ENCODE measurements at places on chromosomes 1 and 21.

GRCh38 chr1:225470211-225471108 is 42.6 kb upstream of the LBR start:
- no peak for DNase-seq

DNA sequence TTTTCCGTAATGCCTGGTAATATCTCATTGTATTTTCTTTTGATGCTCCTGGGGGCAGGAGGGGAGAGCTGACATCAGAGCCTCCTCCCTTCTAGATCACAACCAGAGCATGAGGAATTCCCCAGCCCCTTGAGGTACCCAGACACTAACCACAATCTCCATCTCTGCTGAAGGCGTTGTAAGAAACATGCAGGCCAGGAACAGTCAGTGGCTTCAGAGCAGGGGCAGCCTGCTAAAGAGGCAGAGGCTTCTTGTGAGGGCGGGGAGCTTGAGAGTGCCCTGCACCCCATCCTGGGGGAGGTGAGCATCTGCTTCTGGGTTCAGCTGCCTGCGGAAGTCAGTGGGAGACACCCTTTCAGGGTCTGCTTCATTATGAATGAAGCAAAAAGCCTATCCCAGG is 19.0 kb downstream of the MAPKAPK2 start:
- no peak for DNase-seq

DNA sequence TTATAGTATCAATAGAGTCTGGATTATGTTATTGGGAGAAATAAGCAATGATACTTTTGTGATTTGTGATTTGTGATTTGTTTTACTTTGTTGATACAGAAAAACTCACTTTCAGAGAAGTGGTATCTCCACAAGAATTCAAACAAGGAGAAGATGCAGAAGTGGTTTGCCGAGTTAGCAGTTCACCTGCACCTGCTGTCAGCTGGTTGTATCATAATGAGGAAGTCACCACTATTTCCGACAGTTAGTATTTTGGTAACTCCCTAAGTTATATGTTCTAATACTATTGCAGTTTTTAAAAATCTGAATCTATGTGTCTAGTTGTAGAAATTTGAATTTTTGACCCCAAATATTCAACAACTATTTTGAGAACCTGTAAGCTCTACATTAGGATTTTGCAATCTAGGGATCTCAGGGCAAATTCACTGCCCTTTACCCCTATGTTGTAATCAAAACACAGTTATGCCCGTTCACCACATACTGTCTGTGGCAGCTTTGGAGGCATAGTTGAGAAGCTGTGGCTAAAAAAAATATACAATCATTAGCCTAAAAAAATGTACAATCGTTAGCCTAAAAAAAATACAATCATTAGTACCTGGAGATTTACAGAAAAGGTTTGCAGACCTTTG is 288.1 kb downstream of the NCAM2 start:
- DNase-seq: no peak

- DNase-seq: no peak
Observed at GRCh38 chr1:1779320-1779675, 1.0 kb upstream of the NADK start.

- DNase-seq: no peak
Observed at GRCh38 chr21:36089946-36090345, 20.1 kb downstream of the CBR1 start.

DNA sequence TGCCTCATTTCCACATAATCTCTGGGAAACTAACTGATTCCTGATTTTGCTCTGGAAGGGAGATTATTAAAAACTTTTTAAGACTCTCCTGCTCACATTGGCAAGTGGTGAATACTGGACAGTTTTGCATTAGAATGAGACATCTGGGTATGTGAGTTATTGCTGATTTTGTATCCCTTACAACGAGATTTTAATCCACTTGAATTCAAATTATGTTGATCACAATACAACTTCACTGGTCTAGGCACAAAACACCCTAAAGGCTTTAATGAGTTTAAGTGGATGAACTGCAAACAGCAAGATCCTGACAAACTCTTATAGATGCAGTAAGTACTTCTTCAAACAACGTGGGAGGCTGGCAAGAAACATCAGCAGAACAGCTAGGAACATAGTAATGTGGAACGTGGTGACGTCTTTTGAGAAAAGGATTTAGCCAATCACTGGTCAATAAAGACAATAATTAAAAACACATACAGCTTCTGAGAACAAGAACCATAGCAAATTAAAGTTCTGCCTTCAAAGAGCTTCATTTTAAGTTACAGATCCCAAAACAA is 10.2 kb upstream of the LYPLAL1 start:
- DNase-seq: no peak

- no peak for DNase-seq
Observed at GRCh38 chr21:15772654-15773053, 42.9 kb downstream of the USP25 start.

- DNase-seq: no peak
Observed at GRCh38 chr1:178536329-178536728, 23.4 kb downstream of the TEX35 start.

- DNase-seq: no peak
Observed at GRCh38 chr1:201346337-201346939, 31.0 kb downstream of the TNNT2 start.

GRCh38 chr1:117605164-117605773 is 579 bp upstream of the TENT5C start:
- DNase-seq: no peak

GRCh38 chr1:31976401-31976800 is 37.3 kb upstream of the KHDRBS1 start:
- DNase-seq: no peak

DNA sequence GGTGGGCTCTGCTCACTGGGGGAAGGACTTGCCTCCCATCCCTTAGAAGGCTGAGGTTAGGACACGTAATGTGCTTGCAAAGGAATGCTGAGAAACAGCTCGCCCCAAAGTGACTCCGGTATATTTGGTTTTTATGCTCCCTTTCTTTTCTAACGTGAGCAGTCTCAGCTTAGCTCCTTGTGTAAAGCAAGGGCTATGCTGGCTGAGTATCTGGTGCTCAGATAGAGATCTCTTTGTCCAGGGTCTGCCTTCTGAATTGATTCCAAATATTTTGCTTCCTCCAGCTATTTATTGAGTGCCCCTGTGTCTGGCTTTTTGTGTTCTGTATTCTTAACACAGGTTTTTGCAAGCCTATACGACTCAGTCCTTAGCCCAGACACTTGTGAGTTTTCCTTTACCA is 94.5 kb upstream of the ARTN start:
- no peak for DNase-seq

- DNase-seq: no peak
Observed at GRCh38 chr1:184150776-184151531, 99.4 kb downstream of the TSEN15 start.

DNA sequence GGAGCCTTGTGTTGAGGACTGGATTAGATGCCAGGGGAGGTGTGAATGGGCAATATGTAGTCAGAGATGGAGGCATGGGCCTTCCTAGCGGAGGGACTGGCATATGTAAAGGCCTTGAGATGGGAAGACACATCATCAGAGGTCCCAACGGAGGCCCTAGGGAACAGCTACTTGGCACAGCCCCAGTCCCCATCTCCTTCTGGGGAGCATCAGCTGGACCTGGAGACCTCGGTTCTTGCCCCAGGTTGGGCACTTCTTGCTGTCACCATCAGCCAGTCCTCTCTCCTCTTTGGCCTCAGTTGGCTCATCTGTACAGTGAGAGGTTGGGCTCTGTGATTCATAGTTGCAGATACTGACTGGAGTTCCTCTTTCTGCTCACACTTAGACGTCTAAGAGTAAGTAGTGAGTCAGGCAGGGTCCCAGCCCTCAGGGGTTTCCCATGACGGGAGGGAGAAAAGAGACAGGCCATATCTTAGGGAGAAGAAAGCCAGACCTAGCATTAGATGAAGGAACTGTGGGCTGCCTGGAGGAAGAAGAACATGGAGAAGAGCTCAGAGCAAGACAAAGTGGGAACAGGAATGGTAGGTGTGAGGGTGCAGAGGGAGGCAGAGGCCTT is 3.4 kb upstream of the MARCKSL1 start:
- no peak for DNase-seq

Data from AG09319 (cell line).